ENCODE measurements at places on chromosomes 4 and X.

DNA sequence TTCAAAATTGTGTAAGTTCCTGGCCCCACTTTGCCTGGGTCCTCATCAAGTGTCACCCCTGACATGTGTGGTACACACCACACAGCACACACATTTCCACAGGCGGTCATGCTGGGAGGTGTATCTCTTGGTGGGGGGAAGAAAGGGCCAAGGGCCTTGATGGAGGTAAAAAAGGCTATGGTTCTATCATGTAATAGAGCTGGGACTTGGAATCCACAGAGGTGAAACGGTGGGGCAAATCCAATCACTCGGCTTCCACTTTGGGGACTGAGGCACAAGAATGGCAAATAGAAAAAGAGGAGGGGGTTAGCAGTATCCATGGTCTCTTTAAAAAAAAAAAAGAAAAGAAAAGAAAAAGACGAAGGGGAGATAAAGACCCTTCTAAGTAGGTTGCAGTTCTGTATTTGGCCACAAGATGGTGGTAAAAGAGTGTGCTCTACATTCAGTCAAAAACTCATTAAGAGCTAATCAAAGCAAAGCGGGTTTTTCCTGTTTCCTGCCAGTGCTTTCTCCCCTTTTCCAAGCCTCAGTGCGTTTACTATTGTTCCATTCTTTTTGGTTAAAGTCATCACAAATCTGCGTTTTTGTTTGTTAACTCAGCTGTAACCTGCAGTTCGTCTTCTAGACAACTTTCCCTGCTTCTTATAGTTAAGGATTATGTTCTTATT lies 37.0 kb upstream of the ATP6AP2 start:
- peak; percentile 22 for DNase-seq

DNA sequence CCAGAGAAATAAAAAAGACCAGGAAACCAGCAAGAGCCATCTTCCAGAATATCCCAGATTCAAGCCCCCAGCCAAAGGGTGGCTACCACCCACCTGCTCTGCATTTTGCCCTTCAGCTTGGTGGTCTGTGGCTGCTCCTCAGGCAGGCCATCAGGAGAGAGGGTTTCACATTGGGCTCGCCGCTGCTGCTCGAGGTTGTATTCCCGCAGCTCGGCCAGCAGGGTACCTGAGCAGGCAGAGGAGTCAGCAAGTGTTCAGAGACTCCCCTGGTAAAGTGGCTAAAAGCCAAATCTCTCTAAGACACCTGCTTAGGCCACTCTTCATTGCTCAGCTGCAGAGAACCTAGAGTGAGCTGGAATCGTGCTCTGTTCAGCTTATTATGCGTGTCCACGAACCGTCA lies 110.8 kb upstream of the HSD17B10 start:
- DNase-seq, result no peak

- DNase-seq, result no peak
Observed at GRCh38 chr4:17029432-17029831, 131.0 kb upstream of the LDB2 start.

GRCh38 chrX:135421537-135421931 lies 210 bp upstream of the SMIM10L2A start:
- DNase-seq, result peak; percentile 96

DNA sequence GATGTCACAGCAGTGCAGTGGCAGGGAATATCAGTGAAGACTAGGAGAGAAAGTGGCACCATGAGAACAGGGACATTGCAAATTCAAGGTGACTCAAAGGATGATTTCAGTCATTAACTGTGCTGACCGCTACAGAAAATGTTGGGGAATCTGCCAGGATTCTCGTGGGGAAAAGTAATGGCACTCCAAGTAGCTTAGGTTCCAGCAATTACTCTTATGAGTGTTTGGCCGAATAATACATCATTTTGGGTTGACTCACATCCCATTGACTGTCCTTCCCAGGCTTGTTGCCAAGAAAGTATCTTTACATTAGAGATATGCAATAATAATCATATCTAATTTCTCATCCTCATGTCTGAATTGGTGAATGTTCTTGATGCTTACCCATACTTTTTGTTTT lies 1411.1 kb upstream of the PCDH7 start:
- no peak for DNase-seq

DNA sequence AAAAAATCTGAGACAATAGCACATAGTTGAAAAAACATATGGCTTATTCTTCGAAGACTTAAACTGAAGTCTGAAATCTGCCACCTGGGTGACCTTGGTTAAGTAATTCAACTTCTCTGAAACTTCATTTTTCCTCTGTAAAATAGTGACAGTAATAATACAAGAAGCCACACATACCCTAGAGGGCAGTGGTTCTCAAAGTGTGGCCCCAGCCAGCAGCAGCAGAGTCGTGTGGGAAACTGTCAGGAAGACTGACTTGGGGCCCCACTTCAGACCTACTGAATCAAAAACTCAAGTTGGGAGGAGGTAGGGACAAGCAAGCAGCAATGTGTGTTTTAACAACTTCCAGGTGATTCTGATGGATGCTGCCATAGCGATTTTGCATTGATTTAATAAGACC lies 249.9 kb downstream of the HNRNPD start:
- no peak for DNase-seq
